ENCODE measurements at places on chromosomes 2 and 18.

DNA sequence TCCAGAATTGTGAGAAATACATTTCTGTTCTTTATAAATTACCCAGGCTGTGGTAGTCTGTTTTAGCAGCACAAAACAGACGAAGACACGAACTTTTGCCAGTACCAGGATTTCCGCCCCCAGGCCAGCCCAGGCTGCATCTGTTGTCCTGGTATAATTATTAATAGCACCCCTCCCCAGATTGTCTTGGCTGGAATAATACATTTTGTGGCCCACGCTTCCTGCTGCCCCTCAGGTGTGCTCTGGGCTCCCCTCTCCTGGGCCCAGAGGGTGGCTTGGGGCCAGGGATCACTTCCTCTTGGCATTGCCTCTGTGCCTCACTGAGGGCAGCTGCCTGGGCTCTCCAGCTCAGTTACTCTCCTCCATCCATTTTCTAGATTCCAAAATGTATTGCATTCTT, 102.1 kb upstream of the HS6ST1 start:
- no peak for DNase-seq

DNA sequence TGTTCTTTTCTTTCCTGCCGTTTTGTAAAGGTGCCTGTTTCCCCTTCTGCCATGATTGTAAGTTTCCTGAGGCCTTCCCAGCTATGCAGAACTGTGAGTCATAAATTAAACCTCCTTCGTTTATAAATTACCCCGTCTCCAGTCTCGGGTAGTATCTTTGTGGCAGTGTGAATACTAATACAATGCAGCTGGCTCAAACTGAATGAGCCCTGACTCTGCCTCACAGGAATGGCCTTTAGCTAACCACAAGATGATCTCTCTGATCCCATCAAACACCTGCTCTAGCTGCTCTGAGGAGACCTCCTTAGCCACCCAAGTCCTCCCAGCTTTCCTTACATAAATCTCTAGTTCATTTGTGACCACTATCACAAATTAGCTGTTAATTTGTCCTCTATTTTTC, 41.5 kb upstream of the CAB39 start:
- no peak for DNase-seq

- DNase-seq: no peak
Observed at GRCh38 chr2:110941226-110941625, 179.5 kb upstream of the BCL2L11 start.

- DNase-seq: no peak
Observed at GRCh38 chr2:71725836-71726235, 272.5 kb downstream of the DYSF start.

GRCh38 chr2:74186038-74186437, 7.4 kb upstream of the MOB1A start:
- no peak for DNase-seq

DNA sequence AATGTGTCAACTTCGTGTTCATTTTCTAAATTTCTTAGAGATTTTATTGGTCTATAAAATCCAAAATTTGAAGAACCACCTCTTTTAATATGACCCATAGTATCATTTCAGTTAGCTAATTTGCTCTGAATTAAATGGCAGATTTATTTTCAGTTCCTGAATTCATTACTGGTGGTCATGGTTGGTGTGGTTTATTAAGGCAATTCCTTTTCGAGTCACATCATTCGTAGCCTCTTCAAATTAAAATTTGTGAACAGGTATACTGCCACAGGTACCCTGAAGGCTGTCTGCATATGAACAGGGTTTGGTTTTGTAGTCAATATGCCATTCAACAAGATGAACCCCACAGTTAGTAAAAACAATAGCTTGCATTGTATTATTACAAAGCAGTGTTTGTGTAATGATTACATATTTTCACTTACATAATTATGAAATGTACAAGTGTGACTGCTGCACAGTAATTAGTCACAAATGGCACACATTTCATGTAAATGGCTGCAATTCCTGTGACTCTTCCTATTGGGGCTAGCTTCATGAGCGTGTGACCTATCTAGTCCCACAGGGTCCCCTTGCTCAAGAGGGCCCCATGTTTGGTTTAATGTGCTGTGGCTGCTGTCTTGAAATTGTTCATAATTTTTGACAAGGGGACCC, 48.9 kb downstream of the CDC42EP3 start:
- DNase-seq: no peak

DNA sequence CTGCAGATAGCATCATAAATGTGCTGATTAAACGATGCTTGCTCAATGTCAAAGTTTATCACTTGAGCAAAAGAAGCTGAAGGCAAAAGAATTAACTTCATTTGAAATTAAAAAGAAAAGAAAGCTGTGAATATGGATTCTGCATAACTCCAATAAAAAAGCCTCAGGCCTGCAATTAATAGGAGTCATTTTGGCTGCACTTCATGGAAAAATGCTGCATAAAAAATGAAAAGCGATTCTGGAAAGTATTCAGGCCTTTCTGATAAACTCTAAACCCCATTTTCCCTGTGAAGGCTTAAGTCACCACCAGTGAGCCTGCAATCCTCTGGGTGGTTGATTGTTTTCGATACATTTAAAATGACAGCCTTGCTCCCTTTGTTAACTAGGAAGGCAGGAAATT, 1793.4 kb downstream of the SUCLG1 start:
- DNase-seq: no peak

GRCh38 chr2:236977852-236978398, 107.8 kb upstream of the COPS8 start:
- DNase-seq: no peak

DNA sequence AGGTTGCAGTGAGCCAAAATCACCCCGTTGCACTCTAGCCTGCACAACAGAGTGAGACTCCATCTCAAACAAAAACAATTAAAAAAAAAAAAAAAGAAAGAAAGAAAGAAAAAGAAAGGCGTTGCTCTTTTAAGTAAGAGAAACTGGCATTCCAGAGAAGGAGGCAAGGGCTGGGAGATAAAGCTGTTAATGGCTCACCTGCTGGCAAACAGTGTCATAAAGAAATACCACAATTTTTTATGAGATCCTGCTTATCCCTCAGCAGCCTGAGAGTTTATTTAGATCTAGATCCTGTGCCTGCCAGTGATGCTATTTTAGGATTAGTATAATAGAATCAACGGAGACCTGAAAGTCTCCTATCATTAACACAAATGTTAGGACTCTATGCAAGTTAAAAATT, 16.3 kb downstream of the SLC19A3 start:
- no peak for DNase-seq

DNA sequence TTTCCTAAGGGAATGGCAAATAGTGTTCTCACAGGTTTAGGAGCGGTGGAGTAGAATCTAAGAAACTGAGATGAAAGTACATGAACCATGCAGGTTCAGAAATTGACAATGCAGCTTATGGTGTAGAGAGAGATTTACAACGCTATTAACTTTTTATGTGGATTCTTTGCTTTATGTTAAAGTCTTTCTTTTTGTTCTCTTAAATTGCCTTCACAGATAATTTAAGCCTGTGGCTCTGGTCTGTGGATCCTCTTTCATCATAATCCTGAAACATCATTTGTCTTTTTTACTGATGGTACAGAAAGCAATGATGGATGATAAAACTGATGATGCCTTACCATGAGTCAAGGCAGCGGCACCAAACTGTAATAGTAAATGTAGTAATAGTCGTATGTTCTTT, 30.3 kb downstream of the SOCS6 start:
- DNase-seq: no peak

DNA sequence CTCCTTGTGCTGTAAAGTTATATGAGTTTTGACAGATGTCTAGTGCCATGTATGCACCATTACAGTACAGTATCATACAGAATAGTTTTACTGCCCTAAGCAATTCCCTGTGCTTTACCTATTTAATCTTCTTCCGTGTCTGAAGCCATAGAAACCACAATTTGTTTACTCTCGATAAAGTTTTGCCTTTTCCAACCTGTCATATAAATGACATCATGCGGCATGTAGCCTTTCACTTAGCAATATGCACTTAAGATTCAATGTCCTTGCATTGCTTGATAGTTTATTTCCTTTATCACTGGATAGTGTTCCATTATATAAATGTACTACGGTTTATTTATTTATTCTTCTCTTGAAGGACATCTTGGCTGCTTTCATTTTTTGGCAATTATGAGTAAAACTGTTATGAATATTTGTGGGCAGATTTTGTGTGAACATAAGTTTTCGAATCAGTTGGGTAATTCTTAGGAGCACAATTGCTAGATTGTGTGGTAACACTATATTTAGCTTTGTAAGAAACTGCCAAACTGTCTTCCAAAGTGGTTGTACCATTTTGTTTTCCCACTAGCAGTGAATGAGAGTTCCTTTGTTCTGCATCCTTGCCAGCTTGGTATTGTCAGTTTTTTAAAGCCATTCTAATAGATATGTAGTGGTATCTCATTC, 136.8 kb upstream of the MAP3K20 start:
- no peak for DNase-seq

- no peak for DNase-seq
Observed at GRCh38 chr18:22563164-22563583, 145.5 kb upstream of the CTAGE1 start.

- no peak for DNase-seq
Observed at GRCh38 chr2:227822416-227823003, 8.9 kb downstream of the CCL20 start.

DNA sequence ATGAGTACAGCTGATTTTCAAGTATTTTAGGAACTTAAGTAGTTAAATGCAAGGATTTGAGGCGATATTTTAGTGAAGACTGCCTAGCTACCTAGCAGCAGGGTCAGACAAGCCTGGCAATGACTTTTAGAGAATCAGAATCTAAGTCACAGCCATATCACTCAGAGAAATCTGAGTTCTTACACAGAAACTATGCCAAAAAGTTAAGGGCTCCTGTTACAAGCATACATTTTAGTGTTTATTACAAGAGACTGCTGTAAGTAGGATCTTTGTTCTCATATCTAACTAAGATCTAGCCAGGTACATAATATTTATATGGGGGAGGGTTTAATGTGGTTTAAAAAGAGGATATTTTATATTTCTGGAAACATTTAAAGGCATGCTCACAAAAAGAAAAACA, 37.5 kb downstream of the MAP4K3 start:
- no peak for DNase-seq

DNA sequence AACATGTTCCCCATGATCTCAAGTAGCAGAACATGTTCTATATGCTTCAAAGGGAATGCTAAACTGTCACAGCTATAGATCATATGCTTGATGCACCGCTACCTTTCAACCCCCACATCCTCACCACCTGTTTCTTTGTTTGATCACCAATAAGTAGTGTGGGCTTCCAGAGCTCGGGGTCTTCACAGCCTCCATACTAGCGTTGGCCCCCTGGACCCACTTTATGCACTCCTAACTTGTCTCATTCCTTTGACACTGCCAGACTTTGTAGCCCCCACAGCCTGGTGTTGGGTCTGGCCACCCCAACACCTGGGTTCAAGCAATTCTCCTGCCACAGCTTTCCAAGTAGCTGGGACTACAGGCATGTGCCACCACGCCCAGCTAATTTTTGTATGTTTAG, 11.6 kb upstream of the RBM44 start:
- no peak for DNase-seq

- DNase-seq: no peak
Observed at GRCh38 chr2:76472946-76473345, 762.2 kb upstream of the GCFC2 start.

DNA sequence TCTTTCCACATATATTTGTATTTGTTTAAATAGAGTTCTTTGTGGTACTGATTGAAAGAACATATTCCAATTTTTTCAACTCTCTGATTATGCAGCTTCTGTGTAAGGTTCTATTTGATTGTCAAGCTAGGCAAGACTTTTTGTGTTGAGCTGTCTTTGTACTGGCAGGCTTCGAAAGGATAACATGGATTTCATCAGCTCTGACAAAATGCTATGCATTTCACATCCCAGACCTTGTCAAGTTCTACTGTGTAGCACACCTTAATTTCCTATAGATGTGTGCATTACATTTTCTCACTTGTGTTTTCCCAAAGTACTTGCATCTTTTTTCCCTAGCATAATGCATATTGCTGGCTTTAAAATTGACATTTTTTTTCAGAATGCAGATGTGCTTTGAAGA, 555.0 kb upstream of the GYPC start:
- DNase-seq: no peak

GRCh38 chr2:101041413-101041812, 39.3 kb downstream of the RPL31 start:
- no peak for DNase-seq

DNA sequence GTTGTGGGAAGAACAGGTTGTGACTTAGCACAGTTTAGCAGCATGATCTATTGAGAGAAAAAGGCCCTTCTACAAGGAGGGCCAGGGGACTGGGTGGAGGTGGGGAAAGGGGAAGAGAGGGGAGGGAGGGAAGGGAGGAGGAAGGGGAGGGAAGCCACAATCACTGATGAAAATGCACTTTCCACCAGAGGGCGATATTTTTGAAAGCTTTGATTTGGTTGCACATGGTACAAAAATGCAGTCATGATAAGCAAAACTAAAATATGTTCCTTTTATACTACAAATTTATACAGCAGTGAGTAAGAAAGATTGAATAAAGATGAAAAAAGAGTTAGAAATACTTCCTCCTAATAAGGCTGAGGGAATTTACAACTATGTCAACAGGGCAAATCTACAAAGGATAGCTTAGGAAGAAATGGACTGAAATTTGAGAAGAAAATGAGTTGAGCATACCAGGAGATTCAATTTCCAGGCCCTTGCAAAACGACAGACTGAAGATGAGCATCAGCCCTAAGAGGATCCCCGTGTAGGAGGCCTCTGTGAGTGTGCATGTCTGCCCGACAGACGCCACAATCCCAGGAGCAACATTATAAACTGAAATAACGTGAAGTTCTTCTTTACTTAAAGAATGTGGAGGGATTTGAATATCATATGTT, 17.2 kb downstream of the SH3YL1 start:
- no peak for DNase-seq

DNA sequence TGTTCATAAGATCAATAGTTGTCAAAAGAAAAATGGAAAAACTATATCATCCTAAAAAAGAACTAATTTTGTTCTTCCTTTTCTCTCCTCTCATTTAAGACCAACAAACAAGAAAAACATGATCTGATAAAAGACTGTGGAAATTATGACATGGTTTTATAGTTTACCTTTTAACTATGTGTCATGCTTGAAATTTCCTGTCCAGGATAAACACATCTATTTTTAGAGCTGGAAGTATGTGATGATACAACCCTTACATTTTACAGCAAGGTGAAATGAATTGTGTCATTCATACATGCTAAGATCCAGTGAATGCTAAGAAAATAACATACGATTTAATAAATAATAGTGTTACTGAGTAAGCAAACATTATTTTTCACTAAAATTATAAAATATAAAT, 89.9 kb downstream of the GULP1 start:
- no peak for DNase-seq

- DNase-seq: no peak
Observed at GRCh38 chr2:218265626-218266025, 4.3 kb downstream of the AAMP start.

GRCh38 chr2:143841935-143842334, 678.0 kb downstream of the ZEB2 start:
- no peak for DNase-seq

DNA sequence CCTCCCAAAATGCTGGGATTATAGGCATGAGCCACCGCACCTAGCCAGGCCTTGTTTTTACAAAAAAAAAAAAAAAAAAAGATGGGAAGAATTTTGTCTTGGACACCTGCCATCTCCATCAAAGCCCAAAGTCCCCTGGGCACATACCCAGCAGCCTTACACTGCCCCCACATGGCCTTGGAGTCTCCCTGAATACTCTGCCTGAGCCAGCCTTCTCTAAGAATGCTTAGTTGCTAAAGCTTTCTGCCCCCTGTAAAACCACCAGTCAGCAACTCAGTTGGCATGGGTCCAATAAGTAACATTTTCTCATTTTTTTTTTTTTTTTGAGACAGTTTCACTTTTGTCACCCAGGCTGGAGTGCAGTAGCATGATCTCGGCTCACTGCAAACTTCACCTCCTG, 40.6 kb downstream of the SPC25 start:
- no peak for DNase-seq

- DNase-seq: no peak
Observed at GRCh38 chr2:151029406-151030157, 232.1 kb downstream of the RBM43 start.

Measured in C1 segment of cervical spinal cord (tissue), 14 donors.